ENCODE measurements at places on chromosomes 13 and 19.

- no peaks in the 10 kb centered on the region for H3K27me3 ChIP-seq
- peaks cover 19% of the 10 kb centered on the region for H3K4me1 ChIP-seq
- no peak for DNase-seq
- peak overlapping the region; percentile 64 for H3K27ac ChIP-seq
- H3K36me3 ChIP-seq: peaks cover 16% of the 10 kb centered on the region
These were observed 2.8 kb downstream of the SERTAD1 start for GRCh38 chr19:40422748-40423566.

GRCh38 chr13:24116131-24116530, 44.4 kb upstream of the SPATA13 start:
- H3K4me3 ChIP-seq: no peak overlapping the region
- peaks cover 25% of the 10 kb centered on the region for H3K27me3 ChIP-seq
- no peak for DNase-seq

DNA sequence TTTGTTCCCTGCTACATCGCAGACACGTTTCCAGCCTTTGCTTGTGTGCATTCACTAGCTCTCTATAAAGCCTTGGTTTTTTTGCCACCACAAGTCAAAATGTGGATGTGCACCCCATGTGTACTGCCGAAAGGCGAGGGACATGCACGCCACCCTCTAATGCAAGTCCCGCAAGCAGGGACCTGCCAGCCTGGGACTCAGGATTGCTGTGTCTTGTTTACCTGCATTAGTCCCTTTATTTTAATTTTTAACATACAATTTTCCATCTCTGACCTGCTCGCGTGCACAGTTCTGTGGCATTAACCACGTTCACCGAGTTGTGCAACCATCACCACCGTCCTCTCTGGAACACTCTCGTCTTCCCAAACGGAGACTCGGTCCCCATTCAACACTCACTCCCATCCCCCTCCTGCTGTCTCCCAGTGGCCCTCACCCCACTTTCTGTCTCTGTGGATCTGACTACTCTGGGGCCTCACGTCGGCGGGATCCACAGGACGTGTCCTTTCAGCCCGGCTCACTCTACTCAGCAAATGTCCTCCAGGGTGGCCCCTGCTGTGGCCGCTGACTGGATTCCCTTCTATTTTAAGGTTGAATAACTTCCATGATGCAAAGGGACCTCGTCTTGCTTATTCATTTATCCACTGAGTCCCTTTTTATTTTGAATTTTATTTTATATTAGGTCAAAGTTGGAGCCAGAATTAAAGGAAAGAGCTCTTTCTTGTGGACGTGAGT, 58.4 kb downstream of the RASA3 start:
- H3K36me3 ChIP-seq: peaks cover 38% of the 10 kb centered on the region
- H3K4me1 ChIP-seq: no peaks in the 10 kb centered on the region
- DNase-seq: no peak
- H3K27me3 ChIP-seq: no peaks in the 10 kb centered on the region
- H3K27ac ChIP-seq: no peak overlapping the region
- no peak overlapping the region for H3K4me3 ChIP-seq

DNA sequence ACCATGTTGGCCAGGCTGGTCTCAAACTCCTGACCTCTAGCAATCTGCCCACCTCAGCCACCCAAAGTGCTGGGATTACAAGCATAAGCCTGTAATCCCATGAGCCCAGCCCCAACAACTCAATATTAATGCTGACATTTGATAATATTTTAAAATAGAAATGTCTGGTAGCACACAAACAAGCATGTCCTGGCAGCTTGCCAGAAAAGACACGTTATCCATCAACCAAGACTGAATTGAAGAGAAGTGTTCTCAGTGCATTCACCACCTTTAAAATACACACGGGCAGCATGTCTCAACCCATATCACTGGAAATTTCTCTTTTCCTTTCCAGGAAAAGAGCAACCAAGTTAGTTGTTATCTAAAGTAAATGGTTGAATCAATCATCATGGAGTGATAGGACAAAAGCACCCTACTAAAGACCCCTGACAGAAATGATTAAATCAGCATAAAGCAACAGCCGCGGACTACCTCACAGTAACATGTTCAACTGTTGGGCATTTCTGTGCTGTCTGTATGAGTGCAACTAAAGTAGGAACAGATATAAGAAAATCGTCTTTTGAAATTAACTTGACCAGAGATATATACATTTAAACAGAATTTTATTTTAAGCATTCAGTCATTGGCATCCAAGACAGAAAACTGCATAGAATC, 25.0 kb downstream of the LHFPL6 start:
- no peak overlapping the region for H3K4me3 ChIP-seq
- no peaks in the 10 kb centered on the region for H3K36me3 ChIP-seq
- DNase-seq: no peak
- H3K27ac ChIP-seq: no peak overlapping the region

DNA sequence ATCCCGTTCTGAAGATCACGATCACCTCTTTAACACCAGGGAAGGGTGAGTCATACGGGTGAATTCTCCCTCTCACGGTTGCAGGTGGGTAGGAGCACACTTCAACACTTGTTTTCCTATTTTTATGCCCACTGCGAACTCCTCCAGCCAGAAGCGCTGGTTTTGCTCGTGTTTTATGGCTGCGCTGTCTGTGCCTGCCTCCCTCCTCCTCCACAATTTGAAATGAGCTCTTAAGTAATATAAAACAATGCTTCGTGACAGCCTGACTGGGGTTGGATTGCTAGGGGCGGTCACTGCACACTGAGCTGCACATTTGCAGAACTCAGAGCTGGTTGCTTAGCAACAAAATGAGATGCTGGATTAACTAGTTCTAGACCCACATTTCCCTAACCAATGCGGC, 12.9 kb downstream of the CCDC70 start:
- peaks cover 16% of the 10 kb centered on the region for H3K27me3 ChIP-seq
- no peaks in the 10 kb centered on the region for H3K36me3 ChIP-seq
- DNase-seq: no peak
- H3K27ac ChIP-seq: no peak overlapping the region
- H3K4me1 ChIP-seq: no peaks in the 10 kb centered on the region
- no peak overlapping the region for H3K4me3 ChIP-seq

DNA sequence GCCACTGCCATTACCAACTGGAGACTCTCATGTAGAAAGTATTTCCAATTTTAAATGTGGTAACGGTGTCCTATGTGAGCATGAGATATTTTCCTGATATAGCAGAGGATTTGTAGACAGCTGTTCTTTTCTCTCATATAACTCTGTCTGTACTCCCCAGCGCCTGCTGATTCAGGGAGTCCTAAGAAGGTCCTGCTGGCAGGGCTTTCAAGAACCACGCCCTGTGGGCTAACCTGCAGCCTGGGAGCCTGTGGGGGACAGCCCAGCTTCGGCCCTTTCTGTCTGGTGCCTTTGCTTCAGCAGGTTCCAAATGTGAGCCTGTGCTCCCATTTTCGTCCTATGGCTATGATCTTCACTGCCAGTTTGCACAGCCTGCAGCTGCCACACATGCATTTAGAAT, 316.8 kb downstream of the ATP8A2 start:
- H3K4me3 ChIP-seq: no peak overlapping the region
- no peak for DNase-seq
- H3K4me1 ChIP-seq: no peaks in the 10 kb centered on the region
- no peaks in the 10 kb centered on the region for H3K36me3 ChIP-seq

DNA sequence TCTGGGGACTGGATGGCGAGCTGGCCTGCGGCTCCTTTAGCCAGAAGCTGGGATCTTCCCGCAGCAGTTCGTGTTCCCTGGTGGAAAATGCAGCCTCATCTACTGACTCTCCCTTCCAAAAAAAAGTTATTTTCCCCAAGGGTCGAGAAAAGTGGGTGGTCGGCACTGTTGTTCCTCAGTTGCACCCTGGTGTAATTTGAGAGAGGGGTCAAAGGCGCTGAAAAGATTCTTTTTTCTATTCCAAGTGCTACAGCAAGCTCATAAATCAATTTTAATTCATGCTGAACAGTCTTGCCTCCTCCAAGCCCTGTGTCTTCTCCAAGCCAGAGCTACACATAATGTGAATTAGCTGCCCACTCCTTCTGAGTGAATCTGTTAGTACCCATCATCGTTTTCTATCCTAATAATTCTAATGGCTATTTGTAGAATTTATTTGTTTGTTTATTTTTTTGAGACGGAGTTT, 774 bp downstream of the SLC25A15 start:
- H3K27ac ChIP-seq: no peak overlapping the region
- H3K4me1 ChIP-seq: peaks cover 37% of the 10 kb centered on the region
- no peak for DNase-seq
- H3K36me3 ChIP-seq: peaks cover 20% of the 10 kb centered on the region
- no peaks in the 10 kb centered on the region for H3K27me3 ChIP-seq

GRCh38 chr13:111046590-111047141, 68.4 kb upstream of the ARHGEF7 start:
- DNase-seq: no peak
- H3K27ac ChIP-seq: no peak overlapping the region
- H3K4me1 ChIP-seq: peaks cover 6% of the 10 kb centered on the region
- no peaks in the 10 kb centered on the region for H3K36me3 ChIP-seq
- H3K27me3 ChIP-seq: peaks cover 7% of the 10 kb centered on the region
- H3K4me3 ChIP-seq: no peak overlapping the region

- no peak overlapping the region for H3K27ac ChIP-seq
- H3K4me1 ChIP-seq: peaks cover 10% of the 10 kb centered on the region
- peaks cover 44% of the 10 kb centered on the region for H3K27me3 ChIP-seq
- no peaks in the 10 kb centered on the region for H3K36me3 ChIP-seq
These were observed 1.0 kb downstream of the AXL start for GRCh38 chr19:41219924-41220567.

- H3K27me3 ChIP-seq: peaks cover 48% of the 10 kb centered on the region
- peaks cover 7% of the 10 kb centered on the region for H3K4me1 ChIP-seq
- H3K27ac ChIP-seq: no peak overlapping the region
- DNase-seq: no peak
- peaks cover 3% of the 10 kb centered on the region for H3K36me3 ChIP-seq
- no peak overlapping the region for H3K4me3 ChIP-seq
These were observed 2.7 kb downstream of the TBC1D4 start for GRCh38 chr13:75479102-75479740.

DNA sequence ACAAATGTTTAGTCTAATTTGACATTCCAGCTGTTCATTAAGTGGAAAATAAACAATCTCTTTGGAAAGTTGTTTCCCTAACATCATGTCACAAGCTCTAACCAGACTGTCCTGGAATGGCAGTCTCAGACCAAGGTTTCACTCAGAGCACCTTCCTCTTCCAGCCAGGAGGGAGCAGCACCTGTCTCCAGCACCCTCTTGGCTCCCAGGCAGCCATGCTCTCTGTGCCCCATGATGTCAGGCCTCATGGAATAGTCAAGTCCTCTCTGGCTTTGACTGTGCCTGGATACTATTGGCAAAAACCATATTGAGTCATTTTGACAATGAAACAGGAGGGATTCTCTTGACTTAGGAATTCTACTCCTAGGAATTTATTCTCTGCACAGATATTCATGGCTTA, 171.4 kb downstream of the OXGR1 start:
- no peaks in the 10 kb centered on the region for H3K27me3 ChIP-seq
- no peaks in the 10 kb centered on the region for H3K4me1 ChIP-seq
- H3K36me3 ChIP-seq: no peaks in the 10 kb centered on the region
- no peak for DNase-seq

GRCh38 chr13:48629277-48629676, 24.5 kb upstream of the CYSLTR2 start:
- no peak overlapping the region for H3K27ac ChIP-seq
- H3K4me3 ChIP-seq: no peak overlapping the region
- peaks cover 2% of the 10 kb centered on the region for H3K4me1 ChIP-seq
- H3K27me3 ChIP-seq: peaks cover 6% of the 10 kb centered on the region

GRCh38 chr13:106302011-106302410, 233.5 kb downstream of the EFNB2 start:
- DNase-seq: no peak
- H3K36me3 ChIP-seq: no peaks in the 10 kb centered on the region
- H3K4me1 ChIP-seq: no peaks in the 10 kb centered on the region
- H3K27me3 ChIP-seq: no peaks in the 10 kb centered on the region

DNA sequence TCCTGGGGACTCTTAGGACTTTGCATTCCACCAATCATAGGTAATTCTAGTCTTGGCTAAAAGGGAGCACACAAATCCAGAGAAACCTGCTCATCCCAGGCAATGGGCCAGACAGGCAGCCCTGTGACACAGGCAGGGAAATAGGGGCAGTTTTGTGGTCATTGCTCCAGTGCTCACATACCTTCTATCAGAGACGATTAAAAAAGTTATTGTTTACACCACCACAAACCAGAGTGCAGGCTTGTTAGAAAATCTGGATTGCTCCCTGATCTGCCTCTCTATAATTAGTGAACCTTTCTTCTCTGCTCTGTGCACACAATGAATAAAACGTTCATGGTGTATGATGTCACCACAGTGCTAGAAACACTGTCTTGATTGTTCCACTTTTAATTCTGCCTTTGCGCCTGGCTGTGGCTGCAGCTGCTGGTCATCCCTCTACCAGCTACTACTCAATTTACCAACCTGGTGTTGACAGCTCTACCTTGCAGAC, 121.6 kb upstream of the SPATA13 start:
- no peaks in the 10 kb centered on the region for H3K27me3 ChIP-seq
- no peak for DNase-seq
- H3K4me3 ChIP-seq: no peak overlapping the region
- no peaks in the 10 kb centered on the region for H3K36me3 ChIP-seq
- H3K27ac ChIP-seq: no peak overlapping the region
- H3K4me1 ChIP-seq: peaks cover 31% of the 10 kb centered on the region

GRCh38 chr13:40084934-40085333, 429.5 kb downstream of the COG6 start:
- no peaks in the 10 kb centered on the region for H3K36me3 ChIP-seq
- DNase-seq: no peak
- H3K4me1 ChIP-seq: peaks cover 4% of the 10 kb centered on the region
- H3K27ac ChIP-seq: no peak overlapping the region
- H3K27me3 ChIP-seq: peaks cover 3% of the 10 kb centered on the region

- no peaks in the 10 kb centered on the region for H3K36me3 ChIP-seq
- DNase-seq: no peak
- H3K4me1 ChIP-seq: no peaks in the 10 kb centered on the region
- H3K27ac ChIP-seq: no peak overlapping the region
These were observed 228.5 kb downstream of the NDFIP2 start for GRCh38 chr13:79709471-79709870.

DNA sequence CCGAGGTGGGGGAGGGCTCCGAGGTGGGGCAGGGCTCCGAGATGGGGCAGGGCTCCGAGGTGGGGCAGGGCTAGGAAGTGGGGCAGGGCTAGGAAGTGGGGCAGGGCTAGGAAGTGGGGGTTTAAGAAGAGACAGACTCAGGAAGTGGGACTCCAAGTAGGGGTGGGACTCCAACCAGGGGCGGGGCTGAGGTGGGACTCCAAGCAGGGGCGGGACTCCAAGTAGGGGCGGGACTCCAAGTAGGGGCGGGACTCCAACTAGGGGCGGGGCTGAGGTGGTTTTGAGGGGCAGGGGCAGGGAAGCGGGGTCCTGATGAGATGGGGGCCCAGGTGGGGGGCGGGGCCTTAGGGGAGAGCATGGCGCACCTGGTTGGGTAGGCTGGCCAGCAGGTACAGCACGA, 13.6 kb downstream of the CFD start:
- H3K36me3 ChIP-seq: peaks cover 11% of the 10 kb centered on the region
- H3K27ac ChIP-seq: peak overlapping the region; percentile 67
- peak; percentile 79 for DNase-seq
- no peaks in the 10 kb centered on the region for H3K27me3 ChIP-seq

DNA sequence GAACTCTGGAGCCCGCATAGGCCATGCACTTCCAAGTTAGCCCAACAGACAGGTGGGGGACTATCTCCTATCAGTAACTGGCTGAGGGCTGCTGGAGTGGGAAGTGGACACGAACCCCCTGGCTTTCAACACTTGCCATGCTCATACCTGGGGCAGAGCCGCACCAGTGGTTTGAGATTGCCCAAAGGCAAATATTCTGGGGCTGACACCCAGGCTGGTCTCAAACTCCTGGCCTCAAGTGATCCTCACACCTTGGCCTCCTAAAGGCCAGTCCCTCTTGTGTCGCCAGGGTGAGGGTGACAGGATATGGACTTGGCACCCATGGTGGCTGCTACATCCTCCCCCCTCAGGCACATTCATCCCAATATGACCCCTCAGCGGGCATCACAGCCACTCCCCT, 13.1 kb downstream of the NFKBID start:
- H3K36me3 ChIP-seq: peaks cover 62% of the 10 kb centered on the region
- H3K27me3 ChIP-seq: no peaks in the 10 kb centered on the region
- no peak overlapping the region for H3K4me3 ChIP-seq
